ENCODE measurements at places on chromosomes 5 and 9.
A peak's percentile ranks its signal among the peaks of the same experiment; 100 is the strongest.

DNA sequence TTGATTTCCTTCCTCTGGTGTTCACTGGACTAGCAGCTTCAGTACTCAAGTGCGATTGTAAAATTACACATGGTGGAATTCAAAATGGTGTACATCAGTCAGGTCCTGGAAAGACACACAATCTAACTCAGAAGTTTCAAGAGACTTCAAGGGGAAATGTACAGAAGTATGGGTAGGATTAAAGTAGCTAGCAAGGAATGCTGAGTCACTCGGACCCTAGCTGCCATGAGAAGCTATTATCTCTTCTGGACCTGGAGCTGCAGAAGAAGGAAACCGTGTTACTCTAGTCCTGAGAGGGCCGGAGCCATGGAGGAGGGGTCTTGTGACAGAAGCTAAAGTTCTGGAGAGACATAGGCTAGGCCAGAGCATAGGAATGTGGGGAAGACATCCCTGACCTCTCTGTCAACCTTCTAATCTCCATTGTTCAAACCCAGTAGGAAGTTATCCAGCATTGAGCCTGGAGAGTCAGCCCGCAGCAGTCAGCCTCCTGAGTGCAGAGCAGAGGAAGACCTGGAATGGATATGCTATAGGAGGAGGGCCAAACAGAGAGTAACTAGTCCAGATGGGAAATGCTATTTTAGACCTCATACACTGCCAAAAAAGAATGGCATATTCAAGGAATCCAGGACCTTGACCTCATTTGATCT lies 84.3 kb downstream of the GHR start:
- no peak for DNase-seq

DNA sequence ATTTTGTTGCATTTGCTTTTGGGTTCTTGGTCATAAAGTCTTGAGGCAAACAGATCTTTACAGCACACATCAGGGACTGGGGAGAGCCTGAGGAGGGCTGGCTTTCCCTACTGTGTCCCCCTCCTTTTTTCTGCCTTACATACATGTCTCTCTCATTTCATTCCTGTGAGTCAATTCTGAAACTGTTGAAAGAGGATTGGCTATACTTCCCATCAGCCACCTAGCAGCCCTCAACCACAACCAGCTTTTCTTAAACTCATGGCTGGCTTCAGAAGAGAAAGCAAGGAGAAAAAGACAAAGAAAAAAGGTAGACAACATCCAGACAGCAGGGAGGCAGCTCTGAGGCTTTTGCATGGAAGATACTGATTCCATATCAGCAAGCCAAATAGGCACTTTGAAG lies 374.8 kb upstream of the KIF2A start:
- no peak for DNase-seq

- peak; percentile 1 for DNase-seq
Measured at GRCh38 chr5:129001841-129002526, 36.7 kb downstream of the SLC27A6 start.

GRCh38 chr9:89319015-89319905 lies 960 bp downstream of the SECISBP2 start:
- DNase-seq, result peak; percentile 19

GRCh38 chr5:127685662-127686061 lies 17.5 kb upstream of the CCDC192 start:
- DNase-seq, result no peak

DNA sequence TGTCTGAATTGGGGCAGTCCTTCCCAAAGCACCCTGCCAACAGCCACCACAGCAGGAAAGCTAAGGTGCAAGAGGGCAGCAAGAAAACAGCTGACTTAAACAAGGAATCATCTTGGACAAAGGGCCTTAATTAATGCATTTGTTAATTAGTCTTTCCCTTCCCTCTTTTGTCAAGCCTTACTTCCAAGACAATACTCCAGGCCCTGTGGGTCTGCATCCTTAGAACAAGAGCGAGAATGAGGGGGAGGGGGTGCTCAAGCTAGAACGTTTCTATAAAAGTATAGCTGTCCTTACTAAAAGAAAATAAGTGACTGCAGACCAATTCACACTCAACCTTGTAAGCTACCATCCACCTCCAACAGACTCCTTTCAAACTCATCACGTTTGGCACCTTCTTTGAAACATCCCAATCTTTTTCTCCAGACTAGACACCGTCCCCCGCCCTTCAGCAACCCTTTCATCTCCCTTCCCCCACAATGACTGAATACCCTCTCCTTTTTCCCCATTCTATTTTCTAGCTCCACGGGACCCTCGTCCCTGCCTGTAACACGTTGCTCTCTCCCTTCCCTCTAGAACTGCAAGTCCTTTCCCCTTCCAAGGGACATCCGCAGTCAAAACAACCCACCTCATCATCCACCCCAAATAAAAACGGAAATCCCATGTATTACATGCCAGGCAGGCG lies 85.7 kb upstream of the RNF38 start:
- DNase-seq, result no peak

DNA sequence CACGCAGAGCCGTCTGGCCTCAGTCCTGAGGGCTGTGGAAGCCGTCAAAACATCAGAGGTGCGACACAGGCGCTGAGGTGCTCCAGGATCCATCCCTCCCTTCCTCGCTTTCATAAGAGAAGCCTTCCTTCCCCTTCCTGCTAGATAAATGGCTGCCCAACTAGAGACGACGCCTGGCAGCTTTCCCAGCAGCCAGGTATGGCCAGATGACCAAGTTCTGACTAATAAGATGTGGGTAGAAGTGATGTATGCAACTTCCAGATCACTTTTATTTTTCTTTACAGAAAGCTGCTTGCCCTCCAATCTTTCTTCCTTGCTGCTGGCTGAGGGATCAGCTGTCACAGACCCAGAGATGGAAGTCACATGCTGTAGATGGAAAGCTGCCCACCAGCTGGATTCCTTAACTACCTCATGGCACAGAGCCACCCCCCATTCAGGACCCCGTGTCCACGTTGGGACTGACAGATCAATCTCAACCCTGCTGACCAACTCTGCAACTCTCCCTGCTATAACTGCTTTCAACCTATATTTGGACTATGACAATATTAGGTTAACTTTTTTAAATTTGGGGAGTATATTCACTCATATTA lies 8.8 kb downstream of the MAPK9 start:
- peak; percentile 20 for DNase-seq

DNA sequence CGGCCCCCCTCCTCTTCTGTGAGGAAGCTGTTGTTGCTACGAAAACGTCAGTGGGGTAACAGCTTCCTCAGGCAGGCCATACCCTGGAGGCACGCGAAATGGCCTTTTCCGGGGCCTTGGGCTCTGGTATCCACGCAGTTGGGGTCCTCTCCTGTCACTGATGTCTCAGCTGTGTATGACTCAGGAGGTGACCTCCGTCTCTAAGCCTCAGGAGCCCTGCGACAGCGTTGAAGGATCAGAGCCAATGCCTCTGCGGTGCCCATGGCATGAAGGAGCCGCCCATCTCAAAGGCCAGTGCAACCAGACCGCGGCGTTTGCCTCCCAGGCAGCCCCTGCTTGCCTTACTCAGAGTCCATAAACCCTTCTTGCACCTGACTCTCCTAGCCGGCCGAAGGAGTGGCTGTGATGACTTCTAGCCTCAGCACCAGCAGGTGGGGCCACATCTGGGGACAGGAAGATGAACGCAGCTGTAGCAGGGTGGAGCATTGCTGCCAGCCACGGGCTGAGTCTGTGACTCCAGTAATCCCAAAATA lies 1.0 kb upstream of the MXD3 start:
- peak; percentile 54 for DNase-seq

GRCh38 chr9:114015607-114016006 lies 62.5 kb downstream of the AMBP start:
- no peak for DNase-seq

DNA sequence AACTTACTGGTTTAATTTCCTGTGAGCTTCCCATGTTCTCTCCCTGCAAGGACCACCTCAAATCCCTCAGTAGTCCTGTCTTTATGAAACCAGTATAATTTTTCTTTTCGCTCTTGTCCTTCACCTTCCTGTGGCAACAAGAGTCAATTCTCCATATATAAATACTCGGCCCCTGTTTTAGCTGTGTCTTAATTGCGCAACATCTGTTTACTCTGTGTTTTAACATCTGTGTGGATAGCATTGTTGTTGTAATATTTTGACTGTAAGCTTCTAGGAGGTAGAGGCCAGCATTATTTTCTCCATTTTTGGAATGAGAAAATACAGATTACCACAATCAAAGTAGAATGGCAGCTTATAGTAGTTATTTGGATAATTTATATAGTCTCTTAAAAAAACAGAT lies 30.2 kb upstream of the CDKN2B start:
- no peak for DNase-seq

GRCh38 chr5:44997506-44997905 lies 188.8 kb downstream of the MRPS30 start:
- DNase-seq, result no peak

GRCh38 chr5:66406761-66407336 lies 189.3 kb upstream of the MAST4 start:
- DNase-seq, result peak; percentile 84

DNA sequence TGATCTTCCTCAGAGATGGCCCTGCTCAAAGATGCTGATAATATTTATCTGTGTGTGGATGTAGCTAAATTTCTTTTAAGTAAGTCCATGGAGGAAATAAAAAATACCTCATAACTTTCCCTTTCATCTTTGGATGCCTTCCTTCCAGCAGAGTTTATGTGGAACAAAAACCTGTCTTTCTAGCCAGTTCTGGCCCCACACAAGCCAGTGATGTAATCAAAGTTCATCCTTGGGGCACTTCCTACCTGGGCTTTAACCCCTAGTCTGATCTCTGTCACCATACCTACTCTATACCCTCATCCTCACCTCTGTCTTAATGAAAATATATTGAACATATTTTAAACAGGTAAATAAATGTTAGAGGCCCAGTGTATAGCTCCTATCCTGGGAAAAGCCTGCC lies 39.8 kb upstream of the RASGRF2 start:
- DNase-seq, result no peak

DNA sequence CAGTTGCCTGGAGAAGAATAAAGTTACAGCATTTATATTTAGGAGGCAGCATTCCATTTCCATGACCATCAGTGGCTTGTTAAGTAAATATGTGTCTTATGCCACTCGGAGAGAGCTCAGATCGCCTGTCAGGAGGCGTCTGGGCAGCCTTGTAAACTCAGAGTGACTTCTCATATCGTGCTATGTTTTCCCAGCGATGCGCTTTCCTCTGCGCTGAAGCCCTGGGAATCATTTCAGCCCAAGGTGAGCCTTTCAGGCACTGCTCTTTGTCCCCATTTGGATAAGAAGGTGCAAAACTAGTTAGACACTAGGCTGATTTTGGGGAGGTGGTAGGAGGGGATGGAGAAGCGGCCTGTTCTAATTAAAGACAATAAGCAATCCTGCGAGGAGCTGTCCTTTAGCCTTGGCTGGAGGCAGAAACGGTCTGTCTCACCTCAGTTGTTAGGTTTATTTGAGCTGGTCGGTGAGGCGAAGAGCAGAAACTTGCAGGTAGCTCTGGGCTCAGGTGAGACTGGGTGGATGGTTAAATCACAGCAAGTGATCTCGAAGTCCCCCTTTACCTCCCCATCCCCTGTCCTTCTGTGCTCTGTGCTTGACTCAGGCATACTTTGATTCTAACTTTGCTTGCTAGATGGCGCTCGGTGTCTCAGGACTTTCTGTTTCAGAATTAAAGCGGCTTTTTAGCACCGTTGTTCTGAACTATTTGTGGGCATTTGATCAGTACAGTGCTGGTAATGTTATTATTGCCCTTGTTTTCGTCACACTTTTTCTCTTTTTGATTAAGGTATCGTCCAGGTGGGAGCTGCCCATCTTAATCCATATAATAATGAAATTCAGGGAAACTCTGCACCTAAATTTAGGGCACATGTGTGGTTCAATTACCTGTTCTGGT lies 24.6 kb downstream of the NR2F1 start:
- peak; percentile 69 for DNase-seq

DNA sequence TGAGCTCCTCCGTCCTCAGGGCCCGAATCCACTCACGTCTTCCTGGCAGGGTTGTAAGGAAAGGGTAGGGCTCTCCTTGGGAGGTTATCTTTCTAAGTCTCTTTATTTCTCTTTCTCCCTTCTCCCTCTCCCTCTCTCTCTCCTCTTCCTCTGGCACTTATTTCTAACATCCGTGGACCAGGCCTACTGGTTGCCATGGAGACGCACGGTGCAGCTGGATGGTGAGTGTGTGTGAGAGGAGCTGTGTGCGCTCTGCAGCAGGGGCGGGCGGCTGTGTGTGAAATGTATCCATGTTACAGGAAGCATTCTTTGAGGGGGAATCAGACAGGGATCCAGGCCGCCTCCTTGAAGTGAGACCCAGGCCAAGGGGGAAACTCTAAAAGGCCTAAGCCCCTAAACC lies 32.2 kb downstream of the PCDH1 start:
- DNase-seq, result peak; percentile 19

DNA sequence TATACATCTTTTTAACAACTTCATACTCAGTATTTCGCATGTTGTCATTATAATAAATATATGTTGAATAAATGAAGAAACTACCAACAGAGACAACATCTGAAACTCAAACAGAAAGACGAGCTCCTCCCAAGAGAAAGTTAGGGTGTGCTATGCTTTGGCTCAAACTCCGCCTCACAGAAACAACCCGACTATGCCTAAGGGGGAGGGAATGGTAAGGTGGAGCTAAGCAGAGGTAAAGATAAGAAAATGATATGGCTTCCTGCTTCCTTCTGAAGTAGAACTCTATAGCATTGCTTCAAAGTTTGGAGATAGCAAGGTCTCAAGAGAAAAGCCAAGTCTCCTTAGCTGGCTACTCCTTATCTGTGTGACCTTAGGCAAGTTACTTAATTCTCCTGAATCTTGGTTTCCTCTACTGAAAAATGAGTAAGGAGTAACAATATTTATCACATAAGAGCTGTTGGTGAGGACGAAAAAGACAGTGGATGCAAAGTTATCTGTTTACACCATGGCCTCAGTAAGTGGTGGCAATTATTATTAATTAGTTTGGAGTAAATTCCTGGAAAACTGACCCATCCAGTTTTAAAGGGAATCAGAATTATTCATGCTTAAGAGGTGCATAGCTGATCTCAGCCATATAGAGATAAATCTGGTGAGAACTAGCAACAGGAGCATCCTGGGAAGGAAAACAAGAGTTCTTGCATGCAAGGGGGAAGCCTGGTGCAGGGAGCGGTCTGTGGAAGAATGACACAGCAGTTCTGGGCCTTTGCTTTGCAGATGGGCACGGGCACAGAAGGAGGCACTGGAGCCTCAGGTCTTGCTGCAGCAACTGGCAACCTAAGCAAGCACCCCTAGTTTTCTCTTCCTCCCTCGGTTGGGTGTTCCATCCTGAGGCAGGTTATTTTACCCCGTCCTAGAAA lies 73.3 kb downstream of the GLIS3 start:
- DNase-seq, result no peak

DNA sequence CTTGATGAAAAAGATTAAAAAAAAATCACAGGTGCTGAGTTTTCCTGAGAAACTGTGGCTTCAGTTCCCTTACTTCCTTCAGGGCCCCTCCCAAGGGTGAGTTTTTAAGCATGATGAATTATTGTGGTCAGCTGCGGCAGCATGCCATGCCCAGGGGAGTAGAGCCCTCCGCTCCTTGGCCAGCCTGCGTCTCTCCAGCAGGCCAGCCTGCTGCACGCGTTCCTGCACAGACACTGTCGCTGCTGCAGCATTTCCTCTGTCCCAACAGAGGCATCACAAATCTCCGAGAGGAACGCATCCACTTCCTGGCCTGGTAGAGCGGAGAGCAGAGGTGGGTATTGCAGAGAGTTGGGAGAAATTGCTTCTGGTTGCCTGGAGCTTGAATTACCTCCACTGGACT lies 26.1 kb upstream of the GLRA1 start:
- no peak for DNase-seq

GRCh38 chr5:75951158-75951557 lies 132.0 kb upstream of the SV2C start:
- DNase-seq, result peak; percentile 1

GRCh38 chr9:91291866-91292265 lies 69.9 kb downstream of the AUH start:
- no peak for DNase-seq

- DNase-seq, result no peak
Measured at GRCh38 chr5:81631124-81631523, 119.8 kb downstream of the SSBP2 start.

Measured in NCI-H2081 (cell line).